ENCODE measurements at places on chromosomes 11 and 22.
A peak's percentile ranks its signal among the peaks of the same experiment; 100 is the strongest.

DNA sequence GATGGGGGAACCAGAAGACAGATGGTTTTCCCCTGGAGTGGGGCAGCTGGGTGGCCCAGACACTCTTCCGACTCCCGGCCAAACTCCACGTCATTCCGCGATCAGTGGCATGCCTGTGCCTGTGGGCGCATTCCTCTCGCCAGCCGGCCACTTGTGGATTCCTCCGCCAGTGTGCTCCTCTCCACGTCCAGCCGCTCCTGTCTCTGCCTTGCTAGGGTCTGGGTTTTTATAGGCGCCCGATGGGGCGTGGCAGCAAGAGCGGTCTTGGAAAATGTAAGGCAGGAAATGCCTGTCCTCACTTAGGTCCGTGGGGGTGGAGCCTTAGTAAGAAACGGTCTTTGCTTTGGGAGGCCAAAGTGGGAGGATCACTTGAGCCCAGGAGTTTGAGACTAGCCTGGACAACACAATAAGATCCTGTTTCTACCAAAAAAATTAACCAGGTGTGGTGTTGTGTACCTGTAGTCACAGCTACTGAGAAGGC lies 81.6 kb upstream of the SEPTIN5 start:
- no peak for DNase-seq

DNA sequence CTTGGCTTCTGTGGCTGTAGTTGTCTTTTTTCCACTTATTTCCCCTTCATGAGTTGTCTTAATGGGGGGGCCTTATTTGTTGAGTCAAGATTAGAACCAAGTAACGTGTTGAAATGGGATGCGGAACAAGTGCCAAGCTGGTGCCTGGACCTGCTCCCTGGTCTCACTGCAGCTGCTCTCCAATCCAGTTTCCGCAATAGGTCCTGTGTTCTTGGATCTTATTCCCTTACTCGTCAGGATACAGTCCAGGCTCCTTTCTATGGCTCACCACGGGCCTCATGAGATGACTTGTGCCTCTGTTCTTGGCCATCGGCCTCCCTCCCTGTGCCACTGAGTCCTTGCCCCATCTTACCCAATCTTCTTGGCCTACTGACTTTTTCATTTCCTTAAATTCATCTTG lies 159.6 kb upstream of the CADM1 start:
- DNase-seq = no peak

GRCh38 chr11:120717623-120718022 lies 206.1 kb downstream of the GRIK4 start:
- no peak for DNase-seq

GRCh38 chr22:23478175-23478574 lies 101.9 kb downstream of the IGLL1 start:
- DNase-seq = peak; percentile 20

DNA sequence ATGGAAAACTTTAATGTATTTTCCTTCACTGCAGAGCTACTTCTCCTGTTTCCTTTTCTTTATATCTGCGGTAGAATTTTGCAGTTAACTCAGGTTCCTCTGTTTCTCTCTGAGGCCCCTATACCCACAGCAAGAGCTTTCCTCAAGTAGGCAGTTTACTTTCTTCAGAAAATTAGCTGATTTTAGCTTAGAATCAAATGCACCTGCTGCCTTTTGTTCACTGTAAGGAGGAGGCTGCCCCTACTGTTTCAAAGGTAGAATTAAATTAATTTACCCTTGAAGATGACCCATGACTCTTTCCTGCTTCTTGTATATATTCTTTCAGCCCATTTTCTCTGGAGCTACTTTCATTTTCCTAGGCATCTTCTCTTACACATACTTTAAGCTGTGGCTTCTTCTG lies 68.7 kb upstream of the GDPD4 start:
- DNase-seq = no peak

All from HT1080 (cell line).